ENCODE measurements at places on chromosomes 11 and 22.

DNA sequence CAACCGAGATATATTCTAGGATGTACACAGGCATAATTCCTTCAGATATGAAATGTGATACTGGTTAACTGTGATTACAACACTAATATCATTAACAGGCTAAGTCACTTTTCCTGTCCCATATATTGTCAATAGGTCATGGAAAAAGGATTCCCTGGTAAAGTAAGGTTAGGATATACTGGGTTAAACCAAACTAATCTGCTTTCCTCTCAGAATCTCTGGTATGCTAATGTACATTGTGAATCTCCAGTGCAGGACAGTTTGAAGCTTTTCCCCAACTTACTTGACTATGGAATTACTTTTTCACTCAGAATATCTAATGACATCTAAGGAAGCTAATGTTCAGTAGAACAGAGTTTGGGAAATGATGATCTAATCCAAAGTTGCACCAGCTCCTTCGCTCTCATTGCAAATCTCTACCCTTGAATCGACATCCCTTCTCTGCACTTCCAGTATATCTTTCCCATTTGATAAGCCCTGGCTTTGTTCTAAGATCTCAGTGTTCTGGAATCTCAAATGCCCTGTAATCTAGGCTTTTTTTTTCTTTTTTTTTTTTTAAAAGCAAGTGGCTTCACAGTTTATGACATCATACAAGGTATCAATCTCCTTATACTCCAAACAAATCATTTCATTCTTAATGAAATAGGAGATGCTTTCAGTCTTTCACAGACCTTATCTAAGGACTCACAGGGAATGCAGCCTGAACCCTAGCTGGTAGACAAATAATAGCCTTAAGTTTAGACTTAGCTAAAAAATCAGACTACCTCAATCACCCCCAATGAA lies 43.8 kb downstream of the COPB1 start:
- DNase-seq, result no peak

DNA sequence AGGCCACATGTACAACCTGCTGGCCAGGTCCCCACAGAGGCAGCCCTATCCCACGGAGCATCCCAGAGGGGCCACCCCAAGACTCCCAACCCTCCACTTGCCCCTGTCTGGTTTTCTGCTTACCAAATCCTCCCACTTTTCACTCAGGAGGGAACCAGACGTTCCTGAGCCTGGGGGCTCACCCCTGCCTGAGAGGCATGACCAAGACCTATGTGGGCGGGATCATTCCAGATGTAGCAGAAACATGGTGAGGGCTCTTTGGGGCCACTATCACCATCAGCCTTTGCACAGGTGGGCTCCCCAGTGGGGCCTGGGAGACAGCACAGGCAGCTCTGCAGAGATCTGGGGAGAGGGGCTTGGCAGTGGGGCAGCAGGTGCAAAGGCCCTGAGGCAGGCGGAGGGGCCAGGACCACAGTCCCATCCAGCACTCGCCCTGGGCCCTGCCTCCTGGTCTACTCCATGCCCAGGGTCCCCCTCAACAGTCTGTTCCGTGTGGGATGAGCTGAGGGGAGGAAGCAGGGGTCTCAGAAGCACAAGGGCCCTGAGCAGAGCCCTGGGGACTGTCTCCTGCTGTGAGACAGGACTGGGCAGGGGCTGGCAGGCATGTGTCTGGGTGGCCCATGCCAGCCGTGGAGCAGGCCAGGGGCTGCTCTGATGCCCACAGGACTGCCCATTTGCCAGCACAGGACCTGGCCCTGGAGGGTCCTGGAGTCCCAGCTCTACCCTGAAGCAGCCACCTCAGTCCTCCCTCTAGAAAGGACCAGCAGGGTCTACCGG lies 9.4 kb downstream of the PIM3 start:
- no peak for DNase-seq

DNA sequence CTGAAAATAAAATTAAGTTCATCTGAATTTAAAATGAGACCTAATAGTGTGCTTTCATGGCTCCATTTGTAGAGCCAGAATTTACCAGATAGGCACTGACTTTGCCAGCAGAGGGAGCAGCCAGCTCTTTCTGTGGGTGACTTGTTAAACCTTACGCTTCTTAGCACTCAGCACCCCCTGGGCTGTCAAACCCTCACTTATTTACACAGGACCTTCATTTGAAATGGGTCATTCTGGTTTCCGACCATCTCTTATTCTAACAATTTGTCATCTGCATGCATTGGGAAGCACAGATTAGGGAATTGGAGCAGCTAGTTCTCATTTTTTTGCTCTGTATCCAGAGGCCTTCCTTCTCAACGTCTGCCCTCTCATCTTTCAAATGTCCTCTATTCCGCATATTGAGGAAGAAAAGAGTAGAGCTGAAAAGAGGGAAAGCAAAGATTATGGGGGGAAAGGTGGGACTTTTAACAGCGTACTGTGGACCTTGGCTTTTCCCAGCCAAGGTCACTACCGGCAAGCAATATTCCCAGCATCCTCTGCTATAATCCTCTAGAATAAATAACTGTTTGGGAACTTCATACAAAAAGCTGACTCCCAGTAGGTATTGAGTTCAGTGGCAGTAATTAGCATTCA lies 3.1 kb downstream of the ASRGL1 start:
- no peak for DNase-seq

DNA sequence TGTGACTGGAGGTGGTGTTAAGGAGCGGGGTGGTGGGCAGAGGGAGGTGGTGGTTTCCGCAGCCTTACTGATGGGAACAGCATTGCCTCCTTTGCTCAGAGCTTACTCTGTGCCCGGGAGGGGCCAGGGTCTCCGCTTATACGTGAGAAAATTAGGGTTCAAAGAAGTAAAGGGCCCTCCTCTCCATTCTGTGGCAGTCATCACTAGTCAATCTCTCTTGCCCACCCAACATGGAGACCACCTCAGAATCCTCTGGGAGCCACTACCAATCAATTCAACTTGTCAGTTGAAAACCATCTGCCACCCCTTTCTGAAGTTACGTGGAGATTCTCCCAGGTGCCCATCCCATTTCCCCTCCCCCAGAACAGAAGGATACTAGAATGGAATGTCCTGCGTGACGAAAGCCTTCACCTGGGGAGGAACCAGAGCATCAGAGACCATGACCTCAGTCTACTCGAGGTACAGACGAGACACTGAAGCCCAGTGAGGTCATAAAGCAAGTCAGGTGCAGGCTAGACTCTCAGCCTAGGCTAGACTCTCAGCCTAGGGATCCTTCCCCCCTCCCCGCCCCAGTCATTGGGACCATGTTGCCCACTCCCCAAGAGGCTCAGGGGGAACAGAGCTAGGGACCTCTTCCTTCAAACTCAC lies 2.0 kb downstream of the SELENOM start:
- no peak for DNase-seq

- no peak for DNase-seq
Measured at GRCh38 chr11:106785913-106786650, 232.2 kb downstream of the GUCY1A2 start.

GRCh38 chr11:126918556-126918955 lies 82.0 kb downstream of the KIRREL3 start:
- no peak for DNase-seq

GRCh38 chr11:128814856-128815705 lies 52.0 kb downstream of the KCNJ1 start:
- DNase-seq, result no peak

DNA sequence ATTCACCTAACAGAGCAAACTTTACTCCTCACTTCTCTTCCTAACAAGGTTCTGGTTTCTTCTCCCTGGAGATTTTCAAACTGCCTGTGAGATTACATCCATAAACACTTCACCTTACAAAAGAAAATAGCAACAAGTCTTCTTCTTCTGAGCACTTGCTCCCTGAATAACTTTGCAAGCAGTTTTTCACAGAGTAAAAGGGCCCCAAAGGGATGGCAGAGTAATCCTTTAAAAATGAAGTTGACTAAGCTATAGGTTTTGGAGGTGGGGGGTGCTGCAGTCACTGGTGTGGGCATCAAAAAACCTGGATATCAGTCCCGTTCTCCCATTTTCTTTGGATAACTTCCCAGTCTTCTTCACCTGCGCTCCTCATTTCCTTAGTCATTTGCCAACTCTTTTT lies 484.9 kb downstream of the MIAT start:
- no peak for DNase-seq

DNA sequence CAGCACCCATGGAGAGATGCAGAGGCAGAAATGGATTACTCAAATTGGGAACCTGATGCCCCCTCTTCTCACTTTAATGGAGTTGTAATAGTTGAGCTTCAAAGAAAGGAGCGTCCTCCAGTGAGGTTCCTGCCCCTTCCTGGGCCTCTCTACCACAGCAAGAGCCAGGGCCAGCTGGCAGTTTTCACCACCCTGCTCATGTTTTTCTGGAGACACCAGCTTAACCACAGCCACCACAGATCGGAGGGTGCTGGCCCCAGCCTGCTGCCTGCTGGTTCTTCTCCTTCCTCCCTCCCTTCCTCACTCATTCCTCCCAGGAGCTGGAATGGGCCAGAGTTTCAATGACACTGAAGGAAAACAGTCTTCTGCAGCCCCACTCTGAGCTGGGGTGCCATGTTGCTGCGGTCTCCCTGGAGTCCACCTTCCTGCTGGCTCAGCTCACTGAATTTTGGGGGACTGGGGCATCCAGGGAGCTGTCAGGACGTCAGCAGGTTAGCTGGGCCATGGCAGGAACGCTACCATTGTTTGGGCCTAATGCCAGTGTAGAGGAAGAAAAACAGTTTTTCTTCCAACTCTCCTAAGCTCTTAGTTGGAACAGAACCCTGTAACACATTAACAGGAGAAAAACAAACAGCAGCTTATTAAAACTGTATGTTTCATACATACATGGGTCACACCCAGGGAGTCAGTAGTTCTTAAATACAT lies 57.7 kb downstream of the TRAF6 start:
- DNase-seq, result no peak

DNA sequence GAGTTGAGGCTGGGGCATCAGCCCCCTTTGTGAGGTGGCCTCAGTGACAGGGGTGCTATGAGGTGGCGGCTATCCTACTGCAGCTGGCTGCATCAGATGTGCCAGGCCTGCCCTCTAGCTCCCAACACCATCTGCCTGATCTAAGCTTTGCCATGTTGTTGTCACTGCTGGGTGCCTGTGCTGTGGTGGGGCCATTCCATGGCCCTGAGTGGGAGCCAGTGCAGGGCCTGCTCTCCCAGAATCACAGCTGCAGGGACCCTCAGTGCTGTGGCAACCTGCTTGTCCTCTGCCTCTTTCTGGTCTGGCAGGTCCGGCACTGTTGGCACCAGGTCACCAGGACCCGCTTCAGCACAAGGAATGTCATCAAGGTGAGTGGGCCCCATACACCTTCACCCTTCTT lies 1.8 kb upstream of the SNU13 start:
- DNase-seq, result no peak

- no peak for DNase-seq
Measured at GRCh38 chr11:96023275-96023674, 99.4 kb upstream of the MTMR2 start.

GRCh38 chr11:69382131-69383128 lies 88.5 kb downstream of the MYEOV start:
- DNase-seq, result peak; percentile 95

DNA sequence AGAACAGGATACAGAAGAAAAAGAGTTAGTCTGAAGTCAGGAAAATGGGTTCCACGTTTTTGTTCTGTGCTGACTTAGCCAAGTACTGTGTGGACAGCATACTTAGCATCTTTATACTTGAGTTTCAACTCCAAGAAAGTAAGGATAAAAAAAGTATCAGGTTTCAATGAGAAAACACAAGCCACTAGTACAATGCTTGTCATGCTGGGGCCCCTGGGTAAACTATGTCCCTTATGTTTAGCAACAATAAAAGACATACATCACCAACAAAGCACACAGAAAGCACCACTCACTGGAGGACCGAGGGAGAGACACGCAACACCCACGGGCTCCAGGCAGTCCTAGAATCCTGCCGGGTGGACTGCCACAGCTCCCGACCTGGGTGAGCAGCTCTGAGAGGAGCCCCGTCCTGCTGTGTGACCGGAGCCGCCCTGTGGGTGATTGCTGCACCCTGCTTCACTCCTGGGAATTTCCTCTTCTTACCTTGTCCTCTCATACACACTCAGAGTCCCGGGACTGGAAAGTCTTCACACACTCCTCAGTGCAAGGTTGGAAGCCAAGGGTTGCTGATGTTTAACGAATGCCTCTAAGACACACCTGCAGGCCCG lies 890.5 kb downstream of the BRD1 start:
- no peak for DNase-seq

Measured in HuH-7 (cell line).